ENCODE measurements at places on chromosomes 1 and 21.

DNA sequence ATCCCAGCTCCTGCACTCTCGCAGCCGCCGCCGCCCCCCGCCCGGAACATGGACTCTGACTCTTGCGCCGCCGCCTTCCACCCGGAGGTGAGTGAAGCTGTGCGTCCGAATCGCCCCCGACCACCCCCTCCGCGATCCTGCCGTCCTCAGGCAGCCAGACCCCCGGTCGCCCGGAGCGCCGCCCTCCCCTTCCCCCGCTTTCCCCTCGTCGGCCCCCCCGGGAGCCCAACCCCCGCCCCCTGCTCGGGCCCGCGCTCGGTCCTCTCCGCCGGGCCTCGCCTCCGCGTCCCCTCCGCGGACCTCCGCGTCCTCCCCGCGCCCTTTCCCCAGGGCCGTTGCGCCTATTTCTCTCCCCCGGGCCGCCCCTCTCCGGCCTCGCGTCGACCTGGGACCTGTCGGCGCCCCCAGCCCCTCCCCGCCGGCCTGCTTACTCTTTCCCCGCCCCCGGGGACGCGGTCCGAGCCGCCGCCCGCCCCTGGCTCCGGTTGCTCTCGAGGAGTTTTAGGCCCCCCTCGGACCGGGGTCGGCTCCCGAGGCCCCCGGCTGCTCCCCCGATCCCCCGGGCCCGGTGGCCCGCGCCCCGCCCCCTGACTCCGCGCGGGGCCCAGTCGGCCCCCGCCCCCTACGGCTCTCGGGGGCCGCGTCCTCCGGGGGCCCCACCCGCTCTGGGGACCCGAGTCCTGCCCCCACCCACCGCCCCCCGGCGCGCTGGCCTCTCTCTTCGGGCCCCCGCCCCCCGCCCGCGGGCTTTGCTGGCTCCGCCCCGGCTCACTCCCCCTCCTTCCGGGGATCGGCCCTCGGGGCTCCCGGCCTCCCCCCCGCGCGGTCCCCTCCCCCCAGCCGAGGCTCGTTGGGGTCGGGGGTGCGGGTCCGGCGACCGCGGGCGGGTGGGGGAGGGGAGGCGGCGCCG is 743 bp downstream of the PHF13 start:
- peak; percentile 63 for DNase-seq

DNA sequence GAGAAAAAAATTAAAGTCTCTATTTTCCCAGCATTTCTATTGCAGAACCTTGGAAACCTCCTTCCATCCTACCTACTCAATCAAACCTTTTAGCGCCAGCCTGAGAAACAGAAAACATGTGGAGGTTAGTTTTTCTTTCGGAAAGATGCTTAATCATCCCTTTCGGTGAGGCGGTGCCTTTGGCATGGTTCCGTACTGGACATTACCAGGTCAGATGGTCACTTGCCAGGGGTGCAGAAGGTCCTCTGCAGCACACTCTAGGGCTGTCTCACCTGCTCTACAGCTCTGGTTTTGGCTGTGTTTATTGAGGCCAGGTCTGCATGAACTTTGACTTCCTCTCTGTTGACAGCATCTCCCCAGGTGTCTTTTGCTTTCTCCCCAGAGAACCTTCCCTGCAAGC is 121.5 kb downstream of the PLD5 start:
- no peak for DNase-seq

- no peak for DNase-seq
Measured at GRCh38 chr1:162756523-162756922, 34.0 kb upstream of the HSD17B7 start.

DNA sequence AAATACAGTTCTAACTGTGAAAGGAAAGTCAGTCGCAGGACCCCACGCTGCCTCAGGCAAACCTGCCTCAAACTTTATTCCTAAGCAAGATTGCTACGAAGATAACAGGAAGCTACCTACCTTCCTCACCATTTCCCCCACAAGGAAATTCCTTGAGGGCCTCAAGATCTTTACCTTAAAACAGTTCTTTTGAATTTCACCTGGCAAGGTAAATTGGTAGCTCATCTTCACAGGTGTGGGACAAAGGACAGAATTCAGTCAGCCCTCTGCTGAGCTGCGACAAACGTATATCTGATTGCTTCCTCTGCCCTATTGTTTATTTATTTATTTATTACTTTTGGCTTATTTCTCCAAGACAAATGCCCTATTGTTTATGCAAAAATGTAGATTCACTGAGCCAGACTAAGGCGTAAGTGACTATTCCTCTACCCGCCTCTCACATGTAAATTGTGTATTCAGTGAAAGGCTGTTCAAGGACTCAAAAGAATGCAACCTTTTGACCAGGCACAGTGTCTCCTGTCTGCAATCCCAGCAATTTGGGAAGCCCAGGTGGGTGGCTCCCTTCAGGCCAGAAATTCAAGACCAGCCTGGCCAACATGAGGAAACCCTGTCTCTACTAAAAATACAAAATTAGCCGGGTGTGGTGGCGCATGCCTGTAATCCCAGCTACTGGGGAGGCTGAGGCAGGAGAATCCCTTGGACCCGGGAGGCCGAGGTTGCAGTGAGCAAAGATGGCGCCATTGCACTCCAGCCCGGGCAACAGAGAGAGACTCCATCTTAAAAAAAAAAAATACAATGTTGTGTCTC is 17.3 kb upstream of the PKNOX1 start:
- DNase-seq: no peak

All from activated T-cell treated with anti-CD3 and anti-CD28 coated beads, Interleukin-2, amount 50 U/mL, for 48 hours (primary cell).